ENCODE measurements at places on chromosomes 13 and 19.

GRCh38 chr19:47102346-47103060 lies 11.1 kb downstream of the ZC3H4 start:
- DNase-seq, result peak; percentile 63

GRCh38 chr13:75444016-75444415 lies 38.0 kb downstream of the TBC1D4 start:
- DNase-seq, result no peak

DNA sequence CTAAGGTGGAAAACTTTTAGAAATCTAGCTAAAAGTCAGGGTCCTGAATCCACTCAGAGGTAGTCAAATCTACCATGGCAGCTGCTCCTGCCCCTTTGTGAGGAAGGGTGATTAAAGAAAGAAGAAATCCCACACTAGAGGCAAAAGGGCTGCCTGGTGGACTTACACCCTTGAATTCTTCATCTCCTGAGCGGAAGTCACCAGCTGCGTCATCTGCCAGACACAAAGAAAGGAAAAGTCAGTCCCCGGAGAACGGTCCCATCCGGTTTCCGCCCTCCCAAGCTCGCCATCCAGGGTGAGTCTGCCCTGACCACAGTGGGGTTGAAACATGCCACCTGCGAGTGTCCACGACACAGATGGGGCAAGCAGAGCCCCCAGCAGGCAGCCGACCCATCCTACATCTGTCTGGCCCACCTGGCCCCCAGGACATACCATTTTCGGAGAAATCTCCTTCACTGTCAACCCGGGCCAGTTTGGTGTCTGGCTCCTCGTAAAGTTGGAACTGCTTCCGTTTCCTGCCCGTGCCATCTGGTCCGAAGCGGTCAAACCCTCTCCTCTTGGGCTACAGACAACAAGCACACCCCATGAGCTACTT lies 7.7 kb downstream of the AKAP8 start:
- no peak for DNase-seq

- DNase-seq, result no peak
Observed at GRCh38 chr13:63161219-63161618, 1745.6 kb upstream of the PCDH20 start.

DNA sequence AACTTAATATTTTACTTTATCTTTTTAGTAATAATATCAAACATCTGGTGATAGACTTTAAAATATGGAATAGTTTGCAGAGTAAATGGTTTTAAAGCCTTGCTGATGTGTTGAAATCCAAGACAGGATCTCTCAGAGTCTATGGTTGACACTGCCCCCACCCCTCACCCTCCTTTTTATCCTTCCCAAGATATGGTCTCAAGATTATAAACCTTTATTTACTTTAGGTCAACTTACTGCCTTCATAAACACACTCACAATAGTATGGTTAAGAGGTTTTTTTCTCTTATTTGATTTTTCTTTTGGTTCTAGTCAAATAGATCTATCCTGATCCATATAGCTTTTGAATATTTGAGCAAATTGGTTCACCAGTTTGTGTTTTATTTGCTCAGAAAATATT lies 39.0 kb downstream of the PAN3 start:
- DNase-seq, result no peak

DNA sequence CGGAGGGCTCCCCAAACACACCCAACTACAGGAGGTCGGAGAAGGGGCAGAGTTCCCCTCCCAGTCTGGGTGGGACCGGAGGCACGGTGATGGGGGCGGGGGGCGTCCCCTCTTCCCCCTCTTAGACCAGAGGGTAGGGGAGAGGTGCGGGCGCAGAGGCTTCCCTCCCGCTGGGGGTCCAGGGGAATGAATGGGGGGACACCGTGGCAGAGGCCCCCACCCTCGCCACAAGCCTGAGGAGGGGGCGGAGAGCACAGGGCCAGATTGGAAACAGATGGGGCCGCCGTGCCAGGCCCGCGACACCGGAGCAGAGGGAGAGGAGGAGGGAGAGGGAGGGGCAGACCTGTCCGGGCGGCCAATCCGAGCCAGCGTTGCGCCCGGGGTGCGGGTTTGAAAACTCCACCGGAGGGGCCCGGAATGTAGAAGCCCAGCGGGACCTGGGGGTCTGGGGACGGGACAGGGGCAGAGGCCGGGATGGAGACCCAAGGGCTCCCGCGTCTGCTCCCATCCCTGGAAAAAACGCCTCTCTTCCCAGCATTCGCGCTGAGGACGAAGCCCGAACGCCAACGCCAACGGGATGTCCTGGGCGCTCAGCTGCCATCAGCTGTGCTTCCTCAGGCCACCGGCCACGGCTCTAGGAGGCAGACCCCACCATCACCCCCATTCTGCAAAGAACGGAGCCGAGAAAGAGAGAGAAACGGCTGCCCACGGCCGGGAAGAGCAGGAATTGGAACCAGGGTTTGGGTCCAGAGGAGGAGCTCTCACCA lies 46.8 kb downstream of the PTPRS start:
- no peak for DNase-seq

DNA sequence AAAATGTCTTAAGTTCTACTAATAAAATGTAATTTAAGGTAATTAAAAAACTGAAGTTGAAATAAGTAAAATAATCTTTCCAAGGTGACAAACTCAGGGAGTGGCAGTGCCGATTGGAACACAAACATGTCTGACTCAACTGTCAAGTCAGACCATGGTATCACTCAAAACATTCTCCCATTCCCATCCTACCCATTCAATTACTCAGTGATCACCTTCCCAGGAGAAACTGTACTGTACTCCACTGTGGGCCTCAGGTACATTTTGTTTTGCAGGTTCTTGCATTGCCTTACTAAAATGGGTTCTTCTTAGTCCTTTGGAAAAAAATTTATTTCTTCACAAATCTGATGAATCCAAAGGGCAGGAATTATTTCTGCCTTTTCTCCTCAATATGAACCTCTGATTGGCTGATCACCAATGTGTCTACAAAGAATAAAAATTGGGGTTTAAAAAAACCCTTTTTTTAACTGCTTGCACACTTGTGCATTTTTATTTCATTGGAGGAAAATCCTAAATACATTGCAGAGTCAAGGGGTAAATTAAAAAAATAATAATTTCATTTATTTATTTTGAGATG lies 96.8 kb downstream of the ZNF429 start:
- no peak for DNase-seq

GRCh38 chr13:50714891-50715290 lies 128.6 kb downstream of the DLEU7 start:
- DNase-seq, result no peak

GRCh38 chr13:84265257-84265764 lies 383.0 kb upstream of the SLITRK1 start:
- no peak for DNase-seq

- DNase-seq, result no peak
Observed at GRCh38 chr19:30388819-30389218, 16.6 kb downstream of the ZNF536 start.

- no peak for DNase-seq
Observed at GRCh38 chr13:91523116-91523515, 124.7 kb downstream of the GPC5 start.

- DNase-seq, result no peak
Observed at GRCh38 chr19:900302-901111, 7.2 kb downstream of the RNU6-9 start.

DNA sequence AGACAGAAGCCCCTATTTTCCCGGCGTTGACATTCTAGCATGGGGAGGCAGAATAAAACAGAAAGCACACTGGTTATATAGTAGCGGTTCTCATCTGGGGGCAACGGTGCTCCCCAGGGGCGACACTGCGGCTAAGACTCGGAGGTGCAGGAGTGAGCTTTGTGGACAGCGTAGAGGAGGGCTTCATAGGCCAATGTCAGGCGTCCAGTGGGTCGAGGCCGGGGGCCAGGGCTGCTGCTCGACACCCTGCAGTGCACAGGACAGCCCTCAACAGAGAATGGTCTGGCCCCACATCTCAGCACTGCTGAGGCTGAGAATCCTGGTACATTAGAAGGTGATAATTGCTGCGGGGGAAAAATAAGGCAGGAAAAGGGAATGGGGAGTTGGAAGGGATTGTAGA lies 1.5 kb downstream of the ZNF628 start:
- DNase-seq, result no peak

- DNase-seq, result no peak
Observed at GRCh38 chr19:53076984-53077383, 26.2 kb downstream of the ZNF160 start.

DNA sequence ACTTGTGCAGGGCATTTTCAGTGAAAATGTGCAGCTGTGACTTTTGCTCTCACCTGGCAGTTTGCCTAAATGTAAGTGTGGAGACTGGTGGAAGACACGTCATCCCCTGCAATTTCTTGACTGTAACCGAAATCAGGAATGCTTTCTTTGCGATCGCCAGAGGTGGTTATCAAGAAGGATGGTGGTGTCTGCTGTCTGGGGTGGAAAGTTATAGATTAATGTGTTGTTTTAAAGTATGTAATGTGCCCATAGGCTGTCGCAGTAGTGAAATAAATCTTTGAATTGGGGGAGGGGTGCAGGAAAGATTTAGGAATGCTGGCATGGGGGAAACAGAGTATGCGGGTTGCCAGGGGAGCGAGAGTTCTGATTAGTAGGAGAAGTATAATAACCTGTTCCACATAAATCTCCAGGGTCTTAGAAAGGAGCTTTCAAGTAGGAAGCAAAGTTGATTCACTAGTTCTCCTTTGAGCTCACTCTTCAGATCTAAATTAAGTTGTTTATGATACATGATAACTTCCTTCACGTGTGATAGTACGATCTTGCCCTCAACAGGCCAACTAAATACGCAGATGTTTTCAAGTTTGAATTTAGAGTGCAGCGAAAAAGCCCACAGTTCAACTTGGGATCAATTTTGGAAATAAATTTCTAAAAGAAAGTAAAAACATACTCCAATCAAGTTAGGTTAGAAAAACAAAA lies 1520.0 kb upstream of the SLC10A2 start:
- DNase-seq, result peak; percentile 55

- DNase-seq, result no peak
Observed at GRCh38 chr13:61965756-61966155, 550.1 kb upstream of the PCDH20 start.

GRCh38 chr13:112134391-112135075 lies 67.6 kb downstream of the SOX1 start:
- no peak for DNase-seq

DNA sequence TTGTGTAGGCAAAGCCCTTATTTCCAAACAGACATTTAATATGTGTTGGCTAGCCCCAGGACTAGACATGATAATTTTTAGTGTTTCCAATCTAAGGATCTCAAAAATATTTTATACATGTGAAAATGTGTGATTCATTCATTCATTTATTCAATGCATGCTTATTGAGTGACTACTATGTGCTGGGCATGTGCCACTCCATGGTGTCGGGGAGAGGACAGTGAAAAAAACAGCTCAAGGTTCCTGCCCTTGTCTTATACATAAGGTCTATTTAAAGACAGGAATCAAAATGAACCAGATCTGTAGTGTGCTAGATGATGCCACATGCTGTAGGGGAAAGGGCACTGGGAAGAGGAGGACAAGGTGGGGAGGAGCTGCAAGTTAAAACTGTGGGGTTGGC lies 36.5 kb downstream of the GJA3 start:
- DNase-seq, result no peak

DNA sequence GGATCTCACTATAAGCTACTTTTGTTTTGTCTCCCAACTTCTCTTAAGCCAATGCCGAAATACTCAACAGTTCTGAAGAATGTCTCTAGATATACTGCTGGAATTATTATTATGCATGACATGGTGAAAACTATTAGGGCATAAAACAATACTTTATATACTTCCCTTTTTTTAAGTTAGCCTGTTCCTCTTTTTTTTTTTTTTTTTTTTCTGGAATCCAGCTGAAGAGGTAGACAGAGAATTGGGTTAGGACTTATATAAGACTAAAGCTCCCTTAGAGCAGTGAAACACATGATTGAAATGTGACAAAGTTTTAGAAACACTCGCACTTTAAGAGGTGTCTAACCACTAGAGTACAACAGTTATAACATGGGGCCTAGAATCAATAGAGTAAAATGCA lies 850.9 kb upstream of the PCDH9 start:
- DNase-seq, result no peak

- no peak for DNase-seq
Observed at GRCh38 chr13:79973533-79973963, 367.4 kb downstream of the SPRY2 start.

DNA sequence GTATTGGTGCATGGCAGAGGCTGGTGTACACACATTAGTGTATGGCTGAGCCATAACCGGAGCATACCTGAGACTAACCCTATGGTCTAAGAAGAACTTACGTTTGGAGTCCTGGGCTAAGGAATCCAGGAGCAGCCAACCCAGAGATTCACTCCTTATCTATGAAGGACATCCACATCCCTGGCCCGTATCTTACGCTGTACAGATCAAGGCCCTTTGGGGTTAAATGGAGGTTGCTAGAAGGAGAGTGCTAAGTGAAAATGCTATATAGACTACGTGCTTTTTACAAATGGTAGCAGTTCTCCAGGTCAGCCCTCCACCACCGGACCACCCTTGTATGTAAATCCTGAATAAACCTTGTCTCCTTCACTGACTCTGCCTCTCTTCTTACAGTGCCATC lies 1.9 kb upstream of the SUGT1 start:
- no peak for DNase-seq

- no peak for DNase-seq
Observed at GRCh38 chr19:56348289-56348877, 33.7 kb upstream of the ZSCAN5A start.

DNA sequence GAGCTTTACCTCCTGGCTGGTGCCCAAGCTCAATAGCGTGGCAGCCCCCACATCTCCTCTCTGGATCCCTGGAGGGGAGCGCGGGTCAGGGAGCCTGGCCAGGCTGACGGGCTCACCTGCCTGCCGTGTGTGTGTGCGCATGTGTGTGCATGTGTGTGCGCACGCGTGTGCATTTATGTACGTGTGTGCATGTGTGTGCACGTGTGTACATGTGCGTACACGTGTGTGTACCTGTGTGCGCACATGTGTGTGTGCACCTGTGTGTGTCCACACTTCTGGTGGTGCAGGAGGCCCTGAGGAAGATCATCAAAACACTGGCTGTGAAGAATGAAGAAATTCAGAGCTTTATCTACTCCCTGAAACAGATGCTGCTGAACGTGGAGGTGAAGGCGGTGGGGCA lies 1.3 kb downstream of the FSD1 start:
- DNase-seq, result no peak

- no peak for DNase-seq
Observed at GRCh38 chr13:80336776-80337287, 4.1 kb downstream of the SPRY2 start.

GRCh38 chr13:21033856-21034602 lies 27.4 kb downstream of the LATS2 start:
- no peak for DNase-seq

DNA sequence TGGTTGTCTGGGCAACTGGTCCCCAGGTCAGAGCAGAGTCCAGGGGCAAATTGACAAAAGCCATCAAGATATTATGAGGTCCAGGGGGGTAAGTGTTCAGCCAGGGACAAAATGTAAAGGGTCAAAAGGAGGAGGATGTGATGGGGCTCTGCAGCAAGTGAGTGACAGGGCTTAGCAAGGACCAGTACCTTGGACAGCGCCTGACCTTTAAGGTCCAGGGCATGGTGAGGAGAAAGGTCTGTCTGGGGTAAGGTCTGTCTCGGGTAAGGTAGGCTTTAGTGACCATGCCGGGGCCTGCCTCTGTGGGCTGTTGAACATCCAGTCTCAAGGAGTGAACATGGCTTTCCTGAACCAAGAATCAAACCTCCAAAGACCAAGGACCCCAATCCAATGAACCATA lies 6.3 kb upstream of the ZNF358 start:
- no peak for DNase-seq

- no peak for DNase-seq
Observed at GRCh38 chr19:17259118-17259780, 5.3 kb downstream of the USHBP1 start.
